CD4-positive, alpha-beta T cell (primary cell): ENCODE measurements at places on chromosomes 7 and 10. TPM values are rescaled to one million over a fixed set of nuclear protein-coding genes. Genes with fewer than 3 reads are reported as not detected.
A peak's percentile ranks its signal among the peaks of the same experiment; 100 is the strongest.

The HGF gene
- not detected for total RNA-seq

DNA sequence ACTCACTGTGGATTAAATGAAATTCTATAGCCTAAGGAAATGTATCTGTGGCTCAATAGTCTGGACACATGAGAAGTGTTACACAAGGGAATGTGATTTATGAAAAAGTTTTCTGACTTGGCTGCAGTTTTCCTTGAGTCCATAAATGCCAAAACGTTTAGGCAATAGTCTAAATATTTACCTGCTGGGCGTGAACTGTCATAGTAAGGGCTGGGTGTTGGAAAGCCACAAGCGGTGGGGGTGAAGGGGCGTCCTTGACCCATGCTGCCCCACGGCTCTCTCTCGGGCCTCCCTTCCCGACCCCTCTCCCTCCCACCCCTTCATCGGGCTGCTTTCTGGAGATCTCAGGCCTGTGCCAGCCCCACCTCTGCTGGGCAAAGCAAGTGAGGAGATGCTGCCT lies 223.7 kb downstream of the BUB3 start:
- no peak overlapping the region for H3K4me3 ChIP-seq
- H3K36me3 ChIP-seq, result no peaks in the 10 kb centered on the region
- H3K4me1 ChIP-seq, result no peaks in the 10 kb centered on the region
- no peaks in the 10 kb centered on the region for H3K27me3 ChIP-seq

The MRPS16 gene
- total RNA-seq, result 28.3 TPM

- H3K27ac ChIP-seq, result no peak overlapping the region
- H3K36me3 ChIP-seq, result no peaks in the 10 kb centered on the region
- H3K4me1 ChIP-seq, result no peaks in the 10 kb centered on the region
- DNase-seq, result no peak
- no peak overlapping the region for H3K4me3 ChIP-seq
These were observed 58.8 kb downstream of the INSIG1 start for GRCh38 chr7:155356323-155357105.

GRCh38 chr7:142880876-142881505 lies 4.6 kb downstream of the TRPV6 start:
- DNase-seq, result peak; percentile 28
- H3K4me1 ChIP-seq, result no peaks in the 10 kb centered on the region
- no peak overlapping the region for H3K4me3 ChIP-seq
- no peaks in the 10 kb centered on the region for H3K36me3 ChIP-seq
- H3K27me3 ChIP-seq, result no peaks in the 10 kb centered on the region

The EPO gene
- total RNA-seq, result not detected

- H3K36me3 ChIP-seq, result no peaks in the 10 kb centered on the region
- H3K4me3 ChIP-seq, result no peak overlapping the region
- no peaks in the 10 kb centered on the region for H3K4me1 ChIP-seq
- no peaks in the 10 kb centered on the region for H3K27me3 ChIP-seq
- no peak overlapping the region for H3K27ac ChIP-seq
These were observed 1133.4 kb downstream of the CNTNAP2 start for GRCh38 chr7:147249956-147250355.

DNA sequence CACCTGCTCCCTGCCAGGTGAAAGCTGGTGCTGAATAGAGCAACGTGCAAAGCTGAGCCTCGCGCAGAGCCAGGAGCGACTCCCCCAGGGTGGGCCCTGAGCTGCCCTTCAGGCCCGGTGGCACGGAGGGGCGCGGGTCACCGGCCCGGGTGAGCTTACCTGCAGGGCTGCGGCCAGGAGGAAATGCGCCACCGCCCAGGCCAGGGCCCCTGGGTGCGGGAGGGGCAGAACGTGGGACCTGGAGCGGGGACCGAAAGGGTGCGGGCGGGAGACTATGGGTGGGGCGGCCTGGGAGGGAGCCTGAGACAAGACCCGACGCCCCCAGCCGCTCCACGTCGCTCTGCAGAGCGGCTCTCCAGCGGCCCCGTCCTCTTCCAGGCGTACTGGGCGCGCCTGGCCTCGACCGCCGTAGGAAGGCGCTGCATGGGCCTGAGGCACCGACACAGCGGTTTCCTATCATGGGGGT lies 122.1 kb downstream of the BTAF1 start:
- no peak for DNase-seq
- no peaks in the 10 kb centered on the region for H3K27me3 ChIP-seq
- no peak overlapping the region for H3K27ac ChIP-seq
- H3K4me3 ChIP-seq, result no peak overlapping the region
- H3K4me1 ChIP-seq, result peaks cover 8% of the 10 kb centered on the region
- H3K36me3 ChIP-seq, result no peaks in the 10 kb centered on the region

The CARD11 gene
- total RNA-seq, result 118 TPM

The WASHC2A gene
- total RNA-seq, result 50.9 TPM

DNA sequence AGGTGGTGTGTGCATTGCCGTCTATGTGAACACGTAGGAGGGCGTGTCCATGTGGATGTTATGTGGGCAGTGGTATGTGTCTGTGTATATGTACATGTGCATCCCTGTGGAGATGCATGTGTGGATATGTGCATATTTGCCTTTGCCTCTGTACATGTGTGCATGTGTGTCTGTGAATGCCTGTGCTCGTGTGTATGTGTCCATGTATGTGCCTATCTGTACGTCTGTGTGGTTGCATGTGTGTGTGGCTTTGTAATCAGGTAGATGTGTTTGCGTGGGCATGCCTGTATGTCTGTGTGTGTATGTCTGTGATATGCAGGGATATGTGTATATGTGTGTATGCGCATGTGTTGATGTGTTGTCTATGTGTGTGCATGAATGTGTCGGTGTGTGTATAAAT lies 19.7 kb downstream of the ADCY1 start:
- H3K27ac ChIP-seq, result no peak overlapping the region

DNA sequence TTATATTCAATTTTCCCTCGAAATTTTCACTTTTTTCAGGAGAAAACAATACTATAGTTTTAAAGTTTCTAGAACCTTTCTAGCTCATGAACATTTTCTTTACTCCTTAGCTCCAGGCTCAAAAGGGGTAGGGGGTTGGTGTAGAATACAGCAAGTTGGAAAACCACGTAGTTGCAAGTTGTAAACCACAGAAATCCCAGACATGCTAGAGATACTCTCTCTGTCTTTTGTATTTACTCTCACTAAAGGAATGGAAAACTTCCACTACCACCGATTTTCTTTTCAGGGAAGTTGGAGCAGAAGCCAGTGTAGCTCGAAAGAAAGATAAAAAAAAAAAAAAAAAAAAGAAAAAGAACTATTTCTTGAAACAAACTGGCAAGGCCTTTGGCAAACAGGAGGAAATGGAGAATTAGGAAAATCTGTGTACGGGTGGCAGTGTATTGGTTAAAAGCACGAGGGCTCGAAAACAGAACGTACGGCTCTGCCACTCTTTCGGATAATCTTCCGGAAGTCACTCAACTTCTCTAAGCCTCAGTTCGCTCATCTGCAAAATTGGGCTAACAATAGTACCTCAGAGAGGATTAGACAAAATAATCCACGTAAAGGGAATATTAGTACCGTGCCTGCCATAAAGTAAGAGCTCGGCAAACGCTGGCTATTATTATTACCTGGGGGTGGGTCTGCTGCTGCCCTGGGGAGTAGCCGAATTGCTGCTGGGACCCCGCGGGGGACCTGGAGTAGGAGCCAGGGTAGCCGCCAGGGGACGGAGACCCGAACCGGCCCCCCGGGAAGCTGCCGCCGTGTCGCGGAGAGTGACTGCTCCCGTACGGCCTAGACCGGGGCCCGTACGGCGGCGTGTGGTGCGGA lies 628 bp downstream of the MPLKIP start:
- no peak for DNase-seq
- H3K4me1 ChIP-seq, result peaks cover 15% of the 10 kb centered on the region
- H3K4me3 ChIP-seq, result peak overlapping the region; percentile 92
- H3K27me3 ChIP-seq, result no peaks in the 10 kb centered on the region
- no peaks in the 10 kb centered on the region for H3K36me3 ChIP-seq

GRCh38 chr10:96918214-96919002 lies 86.3 kb downstream of the LCOR start:
- H3K4me3 ChIP-seq, result no peak overlapping the region
- no peak overlapping the region for H3K27ac ChIP-seq
- peaks cover 6% of the 10 kb centered on the region for H3K36me3 ChIP-seq
- no peak for DNase-seq

DNA sequence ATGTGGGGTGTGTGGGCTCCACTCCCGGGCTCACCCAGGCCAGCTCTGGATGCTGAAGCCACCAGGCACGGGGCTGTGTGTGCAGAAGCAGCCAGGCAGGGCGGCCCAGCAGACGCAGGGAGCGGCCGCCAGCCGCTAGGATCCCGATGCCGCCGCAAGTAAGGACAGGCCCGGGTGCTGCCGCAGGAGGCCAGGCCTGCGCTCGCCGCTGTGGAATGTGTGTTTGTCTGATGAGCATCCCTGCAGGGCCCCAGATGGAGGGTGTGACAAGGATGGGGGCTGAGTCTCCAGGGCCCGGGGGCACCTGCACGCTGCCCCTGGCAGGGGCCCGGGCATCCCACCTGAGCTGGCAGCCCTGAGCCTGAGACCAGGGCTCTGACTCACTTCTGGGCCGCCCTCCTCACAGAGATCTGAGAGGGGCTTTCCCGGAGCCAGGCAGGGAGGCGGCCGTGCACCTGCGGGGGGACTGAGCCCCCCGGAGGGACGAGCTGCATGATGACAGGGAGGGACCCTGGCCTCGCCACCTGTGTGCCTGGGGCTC lies 101.5 kb downstream of the FOXL3 start:
- no peaks in the 10 kb centered on the region for H3K36me3 ChIP-seq
- no peak for DNase-seq
- no peak overlapping the region for H3K27ac ChIP-seq
- no peak overlapping the region for H3K4me3 ChIP-seq
- no peaks in the 10 kb centered on the region for H3K4me1 ChIP-seq
- no peaks in the 10 kb centered on the region for H3K27me3 ChIP-seq

DNA sequence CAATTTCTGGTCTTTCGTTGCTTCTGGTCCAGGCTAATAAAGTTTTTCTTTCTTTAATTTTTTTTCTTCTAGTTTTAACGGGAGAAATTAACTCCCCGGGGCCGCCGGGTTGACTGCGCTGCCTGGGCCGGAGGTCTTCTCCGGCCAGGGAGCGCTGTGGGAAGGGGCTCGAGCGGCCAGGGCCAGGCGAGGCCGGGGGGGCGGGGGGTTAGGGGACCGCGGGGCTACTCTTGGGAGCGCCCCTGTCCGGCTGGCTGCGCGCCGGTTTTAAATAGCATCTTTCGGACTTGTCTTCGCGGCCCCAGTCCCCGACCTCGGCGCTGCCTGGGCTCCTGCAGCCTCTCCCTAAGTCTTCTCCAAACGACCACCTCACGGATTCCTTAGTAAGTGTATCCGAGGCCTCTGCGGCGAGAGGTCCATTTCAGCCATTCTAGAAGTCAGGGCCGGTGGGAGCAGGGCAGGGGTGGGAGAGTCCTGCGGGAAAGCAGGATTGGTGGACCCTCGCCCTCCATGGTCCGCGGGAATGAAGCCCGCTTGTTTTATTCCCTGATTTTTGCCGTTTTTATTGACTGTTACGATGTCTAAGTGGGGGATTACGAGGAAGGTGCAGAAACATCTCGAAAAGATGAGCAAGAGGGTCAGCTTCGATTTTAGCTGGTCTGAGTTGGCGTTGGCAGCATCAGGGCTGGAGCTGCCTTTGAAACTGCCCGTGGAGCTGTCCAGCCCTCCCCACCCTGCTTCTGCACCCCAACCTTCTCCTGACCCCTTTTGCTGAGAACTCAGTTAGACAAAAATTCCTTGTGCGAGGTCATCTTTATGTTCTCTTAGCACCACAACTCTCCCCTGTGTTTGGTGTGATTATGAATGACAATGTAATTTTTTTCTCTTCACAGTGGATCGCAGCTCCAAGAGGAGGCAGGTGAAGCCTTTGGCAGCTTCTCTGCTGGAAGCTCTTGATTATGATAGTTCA lies 555 bp downstream of the PHF14 start:
- H3K27ac ChIP-seq, result peak overlapping the region; percentile 66
- DNase-seq, result no peak
- peaks cover 4% of the 10 kb centered on the region for H3K36me3 ChIP-seq
